ENCODE measurements at places on chromosomes 7 and 10. TPM values are rescaled to one million over a fixed set of nuclear protein-coding genes. Genes with fewer than 3 reads are reported as not detected.

GRCh38 chr10:132786476-132786883 is 533 bp upstream of the NKX6-2 start:
- no peak for DNase-seq

DNA sequence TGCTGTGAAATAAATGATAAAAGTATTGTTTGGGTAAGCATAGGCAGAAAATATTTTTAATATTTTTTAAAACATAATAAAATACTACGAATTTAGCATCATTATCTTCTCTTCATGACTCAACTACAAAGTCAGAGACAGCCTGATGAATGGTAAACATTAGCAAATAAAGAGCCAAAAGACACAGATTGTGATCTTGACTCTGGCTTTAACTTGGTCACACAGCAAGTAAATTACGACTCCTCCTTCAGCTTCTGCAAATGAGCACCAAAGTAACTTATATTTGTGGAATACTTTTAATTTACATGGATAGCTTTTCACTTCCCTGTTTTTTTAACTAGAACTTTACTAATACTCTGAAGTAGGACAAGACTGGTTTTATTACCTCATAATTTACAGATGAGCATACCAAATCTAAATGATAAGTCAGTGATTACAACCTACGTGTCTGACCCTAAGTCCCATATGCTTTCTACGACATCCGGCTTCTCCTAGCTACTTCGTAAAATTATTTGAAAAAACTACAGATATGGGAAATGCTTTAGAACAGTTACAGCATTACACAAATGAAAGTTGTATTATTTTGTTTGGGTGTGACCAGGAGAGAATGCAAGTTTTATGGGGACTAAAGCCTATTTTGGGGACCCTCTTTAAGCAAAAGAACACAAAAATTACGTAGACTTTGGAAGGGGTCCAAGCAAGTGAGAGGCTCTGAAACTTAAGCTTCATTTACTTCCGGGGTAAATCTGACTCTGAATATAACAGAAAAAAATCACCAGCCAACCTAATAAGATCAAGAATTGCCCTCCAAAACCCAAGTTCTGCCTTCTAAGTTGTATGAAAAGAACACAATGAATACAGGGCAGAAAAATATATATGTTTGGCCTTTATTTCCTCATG is 133.8 kb downstream of the CPEB3 start:
- no peak for DNase-seq

- no peak for DNase-seq
These were observed 135.7 kb downstream of the SDK1 start for GRCh38 chr7:3436746-3437145.

DNA sequence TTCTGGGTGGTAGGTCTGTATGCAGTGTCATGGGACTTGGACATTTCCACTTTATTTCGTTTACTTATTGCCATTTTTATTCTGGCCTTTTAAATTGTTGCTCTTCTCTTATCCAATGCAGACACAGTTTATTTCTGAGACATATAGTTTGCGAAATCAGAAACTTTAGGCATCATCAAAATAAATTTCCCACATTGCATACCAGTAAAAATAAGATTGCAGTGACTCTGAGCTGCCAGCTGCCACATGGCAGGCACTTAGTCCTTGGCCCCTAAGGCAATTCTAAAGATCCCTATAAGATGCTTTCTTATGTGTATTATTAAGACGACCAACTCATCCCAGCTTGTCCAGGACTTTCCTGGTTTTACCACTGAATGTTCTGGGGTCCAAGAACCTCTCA is 81.8 kb upstream of the ANKRD1 start:
- no peak for DNase-seq

DNA sequence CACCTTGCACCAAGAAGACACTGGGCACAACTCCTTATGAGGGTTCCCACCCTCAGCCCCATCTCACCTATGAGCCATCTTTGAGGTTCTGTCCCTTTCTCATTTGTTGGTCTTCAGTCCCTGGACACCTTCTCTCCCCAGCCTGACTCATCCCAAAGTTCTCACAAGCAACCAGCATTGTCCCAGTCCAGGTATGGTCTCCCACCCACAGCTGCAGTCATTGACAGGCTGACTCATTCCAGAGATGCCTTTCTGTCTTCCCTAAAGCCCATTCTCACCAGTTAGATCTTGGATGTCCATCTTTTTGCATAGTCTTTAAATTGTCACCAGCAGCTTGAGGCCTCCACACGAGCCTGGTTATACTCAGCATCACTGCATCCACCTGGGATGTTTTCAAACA is 26.7 kb upstream of the BMPR1A start:
- DNase-seq, result no peak

GRCh38 chr10:841535-841934 is 90.0 kb downstream of the LARP4B start:
- DNase-seq, result no peak

DNA sequence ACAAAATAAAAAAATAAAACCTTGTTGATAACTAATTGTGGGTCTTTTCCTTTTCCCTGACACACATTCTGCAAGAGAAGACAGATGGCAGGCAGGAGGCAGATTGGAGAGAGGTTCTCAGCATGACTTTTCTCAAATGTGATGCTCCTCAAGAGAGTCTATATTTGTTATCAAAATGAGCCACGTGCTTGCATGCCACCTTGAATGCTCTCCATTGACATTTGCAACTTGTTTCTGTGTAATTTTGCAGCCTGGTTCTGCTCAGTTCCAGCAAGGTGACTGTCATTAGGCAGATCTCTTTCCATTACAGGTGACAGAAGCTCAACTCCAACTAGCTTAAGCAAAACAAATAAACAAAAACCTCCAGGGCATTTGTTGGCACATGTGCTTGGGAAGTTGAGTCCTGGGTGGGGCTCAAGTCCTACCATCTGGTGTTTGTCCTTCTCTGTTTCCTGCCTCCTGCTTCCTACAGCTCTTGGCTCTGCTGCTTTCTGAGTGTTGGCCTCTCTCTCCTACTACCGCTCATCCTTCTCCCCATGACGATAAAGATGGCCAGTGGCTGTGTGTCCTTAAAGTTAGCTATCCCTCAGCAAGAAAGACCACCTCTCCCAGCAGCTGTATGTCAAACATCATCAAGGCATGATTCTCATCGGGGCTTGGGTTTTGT is 56.7 kb downstream of the GRK5 start:
- DNase-seq, result no peak

DNA sequence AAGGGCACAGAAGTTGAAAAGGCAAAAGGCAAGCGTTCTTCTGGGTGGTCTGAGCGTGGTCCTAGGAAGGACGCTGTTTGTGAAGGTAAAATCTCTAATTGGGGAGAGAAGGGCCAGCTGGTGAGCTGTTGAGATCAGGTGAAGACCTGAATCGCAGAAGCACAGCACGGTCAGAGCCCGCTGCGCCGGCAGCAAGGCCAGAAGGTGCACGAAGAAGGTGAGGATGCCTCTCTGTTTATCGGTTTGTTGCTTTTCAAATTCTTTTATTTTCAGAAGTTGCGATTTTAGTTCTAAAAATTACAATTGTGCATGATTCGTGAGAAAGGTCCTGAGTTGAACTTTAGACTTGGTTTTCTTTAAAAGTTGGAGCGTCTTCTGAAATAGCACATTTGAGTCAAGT is 247.8 kb upstream of the FOXK1 start:
- no peak for DNase-seq

DNA sequence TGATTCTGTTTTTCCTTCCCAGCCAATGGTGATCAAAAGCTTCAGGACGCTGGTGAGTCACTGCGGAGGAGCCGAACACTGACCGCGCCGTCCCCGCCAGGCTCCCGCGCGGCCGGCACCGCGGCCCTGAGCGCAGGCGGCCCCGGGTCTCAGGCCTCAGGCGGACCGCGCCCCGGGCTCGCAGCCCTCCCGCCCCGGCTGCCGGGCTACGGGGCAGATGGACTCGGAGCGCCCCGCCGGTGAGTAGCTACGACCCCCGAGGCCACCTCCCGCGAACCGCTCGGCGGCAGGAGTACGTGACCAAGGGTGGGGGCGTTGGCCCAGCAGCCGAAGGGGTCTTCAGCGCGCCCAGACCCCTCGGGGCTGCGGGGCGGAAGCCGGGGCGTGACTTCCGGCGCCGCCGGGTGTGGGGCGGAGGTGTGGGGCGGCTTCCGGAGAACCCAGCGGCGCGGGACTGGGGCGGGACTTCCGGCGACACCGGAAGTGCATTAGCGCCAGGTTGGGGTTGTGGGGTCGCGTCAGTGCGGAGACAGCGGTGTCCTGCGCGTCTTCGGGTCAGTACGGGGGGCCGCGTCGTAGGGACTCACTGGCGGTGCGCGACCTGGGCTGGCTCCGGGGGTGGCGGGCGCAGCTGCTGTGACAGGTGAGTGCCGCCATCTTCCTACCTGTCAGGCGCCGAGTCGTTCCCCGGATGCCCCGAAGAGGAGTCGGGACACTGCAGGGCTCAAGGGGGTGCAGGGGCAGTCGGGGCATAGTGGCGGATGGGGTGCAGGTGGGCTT is at the start of gene WDR37:
WDR37 (plus strand) TSS at position 60 of the 780 bp plus-strand sequence. CDS start 15,771 bp downstream, outside the sequence.
- peak; percentile 82 for DNase-seq

DNA sequence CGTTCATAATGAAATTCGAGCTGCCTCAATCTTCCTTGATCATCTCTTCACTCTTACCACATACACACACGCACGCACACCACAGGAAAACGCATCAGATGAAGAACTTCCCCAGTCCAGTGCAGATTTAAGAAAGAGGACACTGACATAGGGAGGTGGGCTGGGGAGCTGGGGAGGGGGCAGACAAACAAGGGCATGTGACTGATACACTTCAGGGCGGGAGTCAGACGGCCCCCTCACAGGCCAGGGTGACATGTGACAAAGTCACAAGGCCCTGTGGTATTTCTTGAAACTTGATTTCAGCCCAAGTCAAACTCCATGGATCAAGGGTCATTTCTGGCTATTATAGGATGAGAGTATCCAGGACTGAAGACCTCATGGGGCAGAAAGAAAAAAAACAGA is 82.6 kb downstream of the KCNMA1 start:
- DNase-seq, result no peak

- no peak for DNase-seq
These were observed 47.0 kb upstream of the RPA3 start for GRCh38 chr7:7765422-7765821.

GRCh38 chr10:31549896-31550295 is 230.9 kb downstream of the ZEB1 start:
- no peak for DNase-seq

GRCh38 chr7:40840990-40841389 is 706.2 kb downstream of the SUGCT start:
- no peak for DNase-seq

- no peak for DNase-seq
These were observed 16.3 kb downstream of the CFAP46 start for GRCh38 chr10:132926070-132926469.

DNA sequence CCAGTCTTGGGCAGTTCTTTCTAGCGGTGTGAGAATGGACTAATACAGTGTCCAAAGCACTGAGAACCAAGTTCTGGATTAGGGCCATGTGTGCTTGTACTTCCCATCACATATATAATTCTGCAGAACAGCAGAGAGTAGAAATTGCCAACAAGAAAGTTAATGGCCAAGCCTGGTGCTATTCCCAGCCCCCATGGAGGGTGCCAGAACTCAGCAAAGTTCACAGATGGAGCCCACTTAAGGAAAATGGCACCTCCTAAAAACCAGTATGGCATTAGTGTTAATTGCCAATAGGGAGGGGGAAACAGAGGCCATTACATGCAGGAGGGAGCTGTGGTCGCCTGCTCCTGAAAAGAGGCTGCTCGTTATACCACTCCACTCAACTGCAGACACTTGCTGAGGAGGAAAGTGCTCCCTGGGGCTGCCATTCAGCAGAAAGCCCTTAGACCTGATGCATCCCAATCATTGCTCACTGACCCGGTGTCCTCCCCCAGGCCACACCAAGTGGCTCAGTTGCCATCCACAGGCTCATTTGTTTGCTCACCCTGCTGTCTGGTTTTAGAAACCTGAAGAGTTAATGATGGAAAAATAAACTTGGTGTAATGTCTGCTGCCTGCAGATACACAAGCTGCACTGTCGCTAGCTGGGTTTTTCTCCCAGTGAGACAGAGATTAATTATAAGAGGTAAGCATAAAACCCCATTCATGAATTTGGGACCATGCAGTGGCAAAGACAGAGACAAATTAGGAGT is 280.6 kb downstream of the GFRA1 start:
- DNase-seq, result no peak

DNA sequence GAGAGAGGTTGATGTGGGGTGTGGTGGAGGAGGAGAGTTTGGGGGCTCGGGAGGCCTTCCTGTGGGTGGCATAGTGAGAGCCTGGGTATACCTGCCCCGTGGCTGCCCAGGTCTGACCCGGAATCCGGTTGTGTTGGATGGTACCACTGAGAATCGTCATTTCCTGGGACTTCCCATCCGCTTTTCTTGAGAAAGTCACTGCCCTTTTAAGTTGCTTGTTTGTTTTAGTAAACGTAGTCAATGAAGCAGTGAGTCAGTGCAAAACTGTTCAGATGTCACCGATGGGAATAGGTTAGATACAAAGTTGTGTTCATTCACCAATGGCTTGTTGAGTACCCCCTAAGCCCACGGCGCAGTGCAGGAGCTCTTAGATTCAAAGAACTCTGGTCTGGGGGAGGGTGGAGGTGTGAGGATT is 285.8 kb downstream of the CAMK1D start:
- no peak for DNase-seq

DNA sequence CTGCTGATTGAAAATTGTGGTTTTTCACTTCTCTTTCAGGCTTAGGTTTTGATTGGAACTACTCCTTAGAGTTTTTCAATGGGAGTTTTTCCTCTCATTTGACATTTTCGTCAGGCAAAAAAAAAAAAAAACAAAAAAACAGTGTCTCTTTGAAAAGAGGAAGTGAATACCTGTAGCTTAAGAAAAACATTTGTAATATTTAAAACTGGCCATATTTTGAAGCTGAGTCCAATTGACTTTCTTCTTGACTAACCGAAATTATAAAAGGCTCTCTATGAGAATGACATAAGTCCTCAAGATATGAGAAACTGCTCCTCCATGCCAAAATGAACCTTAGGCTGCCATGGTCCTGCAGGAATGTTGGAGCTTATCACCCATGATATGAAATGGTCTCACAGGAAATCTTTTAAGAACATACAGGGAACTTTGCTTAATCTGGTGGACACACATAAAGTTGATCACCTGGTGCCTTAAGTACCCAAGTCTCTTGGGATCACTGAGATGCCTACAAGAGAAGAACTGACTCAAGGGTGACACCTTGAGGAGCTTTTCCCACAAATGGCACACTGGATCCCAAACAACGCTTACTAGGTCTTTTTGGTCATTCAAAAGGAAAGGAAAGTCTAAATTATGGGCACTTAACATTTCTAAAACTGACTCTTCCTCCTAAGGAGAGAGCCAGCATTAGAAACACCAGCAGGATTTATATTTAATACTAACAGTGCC is 263.4 kb downstream of the CDC14C start:
- DNase-seq, result no peak

DNA sequence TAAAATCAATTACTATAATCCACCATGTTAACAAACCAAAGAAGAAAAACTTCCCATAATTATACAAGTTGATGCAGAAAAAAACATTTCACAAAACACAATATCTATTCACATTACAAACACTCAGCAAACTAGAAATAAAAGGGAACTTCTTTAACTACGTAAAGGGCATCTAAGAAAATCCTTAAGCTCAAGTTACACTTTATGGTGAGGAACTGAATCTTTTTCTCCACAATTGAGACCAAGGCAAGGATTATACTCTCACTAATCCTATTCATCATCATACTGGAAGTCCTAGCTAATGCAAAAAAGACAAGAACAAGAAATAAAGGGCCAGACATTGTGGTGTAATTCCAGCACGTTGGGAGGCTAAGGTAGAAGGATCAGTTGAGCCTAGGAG is 159.9 kb downstream of the ZNF365 start:
- DNase-seq, result no peak

SLC26A5 gene
- 0.48 TPM for total RNA-seq

COL13A1 gene
- total RNA-seq, result 0.73 TPM

FOXP2 gene
- 11.1 TPM for total RNA-seq

ACSM6 gene
- 0.66 TPM for total RNA-seq

NRG3 gene
- 0.33 TPM for total RNA-seq

GSTK1 gene
- 199 TPM for total RNA-seq

OR2A5 gene
- not detected for total RNA-seq

GJD4 gene
- total RNA-seq, result not detected

GALNT17 gene
- total RNA-seq, result 3.3 TPM

GSDME gene
- 15.1 TPM for total RNA-seq
